NCI-H2029 treated with DMSO at 0.1 percent for 48 hours (cell line): ENCODE measurements at places on chromosomes 3 and 15.

DNA sequence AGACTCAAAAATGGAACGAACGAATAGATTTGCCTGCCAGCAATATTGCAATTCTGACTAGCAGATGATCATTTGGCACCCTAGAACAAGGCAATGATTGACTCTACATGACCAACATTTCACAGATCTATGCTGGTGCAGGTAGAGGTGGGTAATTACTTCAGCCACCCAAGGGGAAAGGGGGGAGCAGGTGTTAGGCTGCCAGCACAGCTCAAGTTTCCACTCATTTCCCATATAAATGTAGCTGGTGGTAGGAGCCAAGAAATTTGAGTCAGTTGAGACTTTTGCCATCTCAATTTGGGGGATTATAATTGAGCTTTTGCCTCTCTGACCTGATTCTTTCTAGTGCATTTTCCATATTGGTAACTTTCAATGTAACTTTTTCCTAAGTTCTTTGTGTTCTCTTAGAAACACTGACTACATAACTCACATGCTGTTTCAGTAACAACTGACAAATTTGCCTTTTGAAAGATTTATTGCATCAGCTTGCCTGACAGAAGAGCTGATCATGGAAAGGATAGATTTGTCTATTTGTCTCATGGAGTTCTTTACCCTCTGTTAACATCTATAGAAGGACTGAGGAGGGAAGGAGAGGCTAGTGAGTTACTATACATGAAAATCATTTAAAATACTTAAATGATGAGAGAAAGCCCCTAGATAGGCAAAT is 902.5 kb downstream of the ZPLD1 start:
- DNase-seq = no peak

DNA sequence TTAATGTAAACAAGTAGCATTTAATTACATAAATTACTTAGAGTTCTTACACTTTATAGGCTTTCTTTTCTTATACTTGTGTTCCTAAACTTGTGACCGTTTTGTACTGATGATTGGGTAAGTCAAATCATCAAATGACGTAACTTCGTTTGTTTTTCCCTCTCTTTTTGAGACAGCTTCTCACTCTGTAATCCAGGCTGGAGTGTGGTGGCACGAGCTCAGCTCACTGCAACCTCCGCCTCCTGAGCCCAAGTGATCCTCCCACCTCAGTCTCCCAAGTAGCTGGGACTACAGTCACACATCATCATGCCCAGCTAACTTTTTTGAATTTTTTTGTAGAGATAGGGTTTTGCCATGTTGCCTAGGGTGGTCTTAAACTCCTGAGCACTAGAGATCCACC is 226.0 kb downstream of the TCF12 start:
- DNase-seq = no peak

DNA sequence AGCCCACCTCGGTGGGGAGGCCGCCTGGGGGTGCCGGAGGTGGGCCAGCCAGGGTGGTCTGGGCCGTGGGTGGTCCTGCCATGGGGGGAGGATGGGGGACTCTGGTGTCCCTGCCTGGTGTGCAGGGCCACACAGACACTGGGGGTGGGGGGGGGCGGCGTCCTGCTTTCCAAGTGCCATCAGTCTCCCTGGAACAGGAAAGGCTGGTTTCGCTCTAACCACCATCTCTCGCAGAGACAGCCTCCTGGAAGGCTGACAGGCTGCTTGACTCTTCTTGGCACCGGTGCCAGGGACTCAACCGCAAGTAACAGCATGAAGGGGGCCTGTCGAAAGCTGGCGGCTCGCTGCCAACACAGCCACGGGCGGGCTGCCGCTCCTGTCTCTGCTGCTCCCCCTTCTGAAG is 40.3 kb downstream of the RGMA start:
- DNase-seq = no peak

- no peak for DNase-seq
These were observed 996 bp downstream of the RABL3 start for GRCh38 chr3:120741320-120741719.

DNA sequence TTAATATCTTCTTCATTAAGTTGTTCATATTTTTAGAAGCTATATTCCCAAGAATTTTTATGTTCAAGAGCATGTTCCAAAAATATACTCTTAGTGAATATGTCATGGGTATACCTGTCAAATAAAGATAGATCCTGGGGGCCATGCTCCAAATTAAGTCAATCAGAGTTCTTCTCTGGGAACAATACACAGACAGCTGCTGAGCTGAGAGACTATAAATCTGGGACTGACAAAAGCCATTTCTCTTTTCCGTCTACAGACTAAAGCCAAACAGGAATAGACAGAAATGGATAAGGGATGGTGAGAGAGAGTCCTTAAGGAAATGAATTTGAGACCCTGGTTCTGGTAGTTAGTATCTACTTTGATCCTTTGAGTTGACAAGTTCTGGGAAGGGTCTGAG is 465.1 kb upstream of the RASGRP1 start:
- DNase-seq = no peak

DNA sequence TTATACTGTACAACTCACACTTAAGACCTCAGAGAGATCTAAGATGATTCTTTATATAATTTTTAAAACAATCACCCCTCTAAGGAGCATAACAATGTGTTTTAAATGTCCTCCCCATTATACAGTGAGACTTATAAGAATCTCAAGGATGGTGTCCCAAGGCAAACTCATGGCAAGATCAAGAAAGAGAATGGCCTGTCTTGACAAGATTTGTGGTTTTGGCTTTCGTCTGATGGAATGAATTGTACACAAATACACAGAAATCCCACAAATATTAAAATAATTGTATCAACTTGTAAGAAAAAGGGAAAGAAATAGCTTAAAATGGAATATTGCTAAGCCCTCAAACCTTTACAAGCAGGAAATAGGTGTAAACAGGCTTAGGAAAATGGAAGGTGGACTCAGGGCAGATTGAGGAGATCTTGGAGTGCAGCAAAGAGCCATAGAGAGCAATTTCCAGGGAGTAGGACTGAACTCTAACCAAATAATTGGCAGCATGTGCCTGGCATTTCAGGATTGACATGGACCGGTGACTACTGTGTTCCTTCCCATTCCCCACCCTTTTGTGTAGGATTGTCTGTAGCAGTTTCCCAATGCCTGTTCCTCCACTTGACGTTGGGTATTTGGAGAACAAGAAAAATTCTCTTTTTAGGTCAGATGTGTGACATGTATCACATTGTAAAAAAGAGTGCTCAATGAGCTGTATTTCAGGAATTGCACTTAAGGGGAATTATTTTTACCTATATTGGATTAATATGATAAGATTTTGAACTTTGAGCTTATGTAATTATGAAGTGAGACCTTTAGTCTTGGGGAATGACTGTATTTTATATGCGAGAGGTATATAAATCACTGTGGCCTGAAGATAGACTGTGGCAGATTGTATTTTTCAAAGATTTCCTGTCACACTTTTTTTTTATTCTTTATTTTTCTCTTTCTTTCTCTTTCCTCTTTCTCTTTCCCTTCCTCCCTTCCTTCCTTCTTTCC is 317.8 kb upstream of the SLITRK3 start:
- no peak for DNase-seq

GRCh38 chr3:100782348-100782747 is 73.1 kb downstream of the TFG start:
- DNase-seq = no peak

- no peak for DNase-seq
These were observed 181.0 kb upstream of the PPP2R3A start for GRCh38 chr3:135784557-135784956.

GRCh38 chr3:73915886-73916285 is 291.1 kb upstream of the PDZRN3 start:
- DNase-seq = no peak

DNA sequence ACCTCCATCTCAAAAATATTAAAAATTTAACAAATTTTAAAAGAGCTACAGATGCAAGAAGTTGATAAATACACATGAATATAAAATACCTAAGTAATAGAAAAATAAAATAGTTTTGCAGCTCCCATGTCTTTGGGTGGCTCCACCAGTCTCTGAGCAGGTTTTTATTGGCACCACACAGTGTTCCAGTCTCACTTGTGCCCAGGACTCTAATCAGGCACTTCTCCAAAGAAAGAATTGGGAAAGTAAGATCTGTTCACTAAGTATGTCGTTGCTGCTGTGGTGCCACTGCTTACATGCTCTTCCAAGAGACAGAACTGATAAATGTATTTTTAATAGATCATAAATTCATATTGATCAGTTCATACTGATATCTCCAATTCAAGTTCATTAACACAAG is 92.5 kb upstream of the ABI3BP start:
- DNase-seq = no peak

DNA sequence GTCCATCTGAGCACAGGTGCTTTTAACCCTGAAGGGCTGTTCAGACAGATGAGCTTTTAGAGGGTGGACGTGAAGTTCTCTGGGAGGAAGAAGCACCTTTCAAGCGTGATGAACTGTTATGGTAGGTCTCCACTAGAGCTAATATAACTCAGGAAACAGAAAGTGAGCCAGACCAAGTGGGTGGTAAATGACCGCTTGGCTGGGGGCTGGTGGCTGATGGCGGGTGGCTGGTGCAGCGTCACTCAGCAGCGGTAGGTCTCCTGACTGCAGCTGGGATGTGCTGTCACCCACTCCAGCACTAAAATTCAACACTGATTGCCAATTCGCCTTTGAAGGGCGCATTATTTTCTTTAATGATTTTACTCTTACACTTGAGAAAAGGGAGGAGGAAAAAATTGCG is 31.2 kb upstream of the LACTB start:
- no peak for DNase-seq

DNA sequence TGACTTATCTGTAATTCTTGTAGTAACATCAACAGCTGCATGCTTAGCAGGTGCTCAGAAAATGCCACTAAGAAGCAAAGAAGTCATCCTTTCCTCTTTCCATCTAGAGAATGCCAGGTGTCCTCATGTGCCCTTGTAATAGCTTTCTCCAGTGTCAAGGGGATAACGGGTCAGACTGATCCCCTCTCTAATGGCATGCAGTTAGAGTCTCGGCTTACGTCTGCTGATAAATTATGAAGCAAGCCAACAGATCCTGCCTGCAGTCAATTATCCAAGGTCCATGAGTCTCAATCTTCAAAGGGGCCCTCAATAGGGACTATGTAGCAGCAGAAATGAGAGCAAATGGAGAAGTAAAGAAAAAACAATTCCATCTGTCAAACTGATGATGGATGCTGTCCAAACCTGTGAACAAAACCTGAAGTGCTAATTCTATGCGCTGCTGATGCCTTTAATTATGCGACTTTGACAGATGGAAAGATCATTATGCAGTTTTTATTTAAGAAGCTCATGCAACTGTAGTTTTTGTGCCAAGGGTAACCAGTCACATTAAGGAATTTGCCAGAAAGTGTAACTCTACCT is 162.8 kb upstream of the PEX5L start:
- DNase-seq = no peak

DNA sequence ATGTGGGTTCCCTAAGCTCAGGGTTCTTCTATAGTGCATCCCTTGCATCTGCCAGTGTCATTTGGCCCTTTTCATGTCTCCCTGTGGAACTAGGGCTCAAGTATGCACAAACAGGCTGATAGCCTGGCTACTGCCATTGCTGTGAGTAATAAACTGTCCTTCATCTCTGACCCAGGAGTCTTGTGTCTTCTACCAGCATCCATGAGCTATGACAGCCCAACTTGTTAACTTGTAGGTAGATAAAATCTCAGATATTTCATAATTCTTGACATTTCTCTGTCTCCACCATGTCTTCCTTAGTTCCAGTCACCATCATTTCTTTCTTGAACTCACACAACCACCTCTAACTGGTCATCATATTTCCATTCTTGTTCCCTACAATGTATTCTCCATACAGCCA is 19.5 kb upstream of the BCL2L10 start:
- DNase-seq = no peak

GRCh38 chr3:143120716-143121240 is 1.2 kb downstream of the CHST2 start:
- DNase-seq = no peak

DNA sequence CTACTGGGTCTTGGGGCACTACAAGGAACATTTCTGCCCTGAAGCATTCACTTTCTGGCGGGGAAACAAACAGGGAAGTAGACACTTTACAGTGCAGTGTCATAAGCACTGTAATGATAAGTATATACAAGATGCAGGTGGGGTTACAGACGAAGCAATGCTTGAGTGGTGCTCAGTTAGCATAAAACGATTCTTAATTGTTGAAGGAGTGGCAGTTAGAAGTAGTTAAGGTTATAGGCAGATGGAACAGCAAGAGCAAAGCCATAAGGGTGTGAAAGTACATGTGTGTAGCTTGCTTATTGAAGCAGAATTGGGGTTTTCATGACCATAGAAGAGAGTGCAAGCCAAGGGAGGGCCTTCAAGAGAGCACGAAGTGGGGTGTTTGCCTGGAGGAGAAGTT is 46.2 kb downstream of the SLC25A26 start:
- no peak for DNase-seq

DNA sequence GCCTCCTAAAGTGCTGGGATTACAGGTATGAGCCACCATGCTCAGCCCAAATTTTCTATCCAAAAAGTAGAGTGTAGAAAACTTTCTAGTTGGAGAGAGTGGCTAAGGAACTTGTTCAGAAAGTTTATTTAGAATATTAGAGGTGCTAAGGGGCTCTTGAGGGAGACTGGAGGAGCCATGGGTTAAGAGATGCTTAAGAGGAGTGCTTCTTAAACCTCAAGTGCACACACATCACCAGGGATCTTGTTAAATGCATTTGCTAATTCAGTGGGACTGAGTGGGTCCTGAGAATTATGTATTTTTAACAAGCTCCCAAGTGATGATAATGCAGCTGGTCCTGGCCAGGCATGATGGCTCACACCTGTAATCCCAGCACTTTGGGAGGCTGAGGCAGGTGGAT is 29.7 kb upstream of the SLMAP start:
- DNase-seq = no peak

DNA sequence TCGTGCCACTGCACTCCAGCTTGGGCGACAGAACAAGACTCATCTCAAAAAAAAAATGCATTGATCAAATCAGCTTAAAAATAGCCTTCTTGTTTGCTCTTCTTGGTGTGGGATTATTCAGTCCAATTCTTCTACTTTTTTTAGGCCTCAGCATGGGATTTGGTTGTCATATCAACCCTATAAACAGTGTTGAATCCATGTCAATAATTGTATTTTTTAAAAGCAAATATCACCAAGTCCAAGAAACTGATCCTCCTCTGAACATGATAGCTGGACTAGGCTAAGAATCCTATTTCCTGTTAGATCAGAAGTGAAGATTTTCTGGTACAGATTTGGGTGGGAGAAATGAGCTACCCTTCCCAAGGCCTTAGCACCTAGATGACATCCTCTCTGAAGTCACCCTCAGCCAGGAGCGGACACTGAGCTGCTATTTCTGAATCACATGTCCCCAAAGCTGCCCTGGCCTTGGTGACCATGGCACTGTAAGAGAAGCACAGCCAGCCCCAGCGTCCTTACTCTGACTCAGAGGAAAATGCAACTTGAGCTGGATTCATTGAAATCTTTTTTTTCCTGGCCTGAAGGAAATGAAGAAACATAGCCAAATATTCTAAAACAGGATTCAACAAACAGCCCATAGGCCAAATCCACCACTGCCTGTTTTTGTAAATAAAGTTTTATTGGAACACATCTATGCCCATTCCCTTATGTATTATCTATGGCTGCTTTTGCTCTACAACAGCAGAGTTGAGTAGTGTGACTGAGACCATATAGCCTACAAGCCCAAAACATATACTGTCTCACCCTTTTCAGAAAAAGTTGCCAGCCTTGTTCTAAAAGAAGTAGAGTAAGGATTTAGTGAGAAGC is 215.9 kb upstream of the CTDSPL start:
- no peak for DNase-seq

GRCh38 chr15:89433686-89434085 is 62.7 kb downstream of the RHCG start:
- no peak for DNase-seq
